ENCODE measurements at places on chromosomes 6 and 20.
A peak's percentile ranks its signal among the peaks of the same experiment; 100 is the strongest.

GRCh38 chr6:3310051-3310448 is 51.3 kb downstream of the PSMG4 start:
- no peak for DNase-seq

- DNase-seq, result no peak
These were observed 111.3 kb downstream of the TSHZ2 start for GRCh38 chr20:53083411-53083810.

DNA sequence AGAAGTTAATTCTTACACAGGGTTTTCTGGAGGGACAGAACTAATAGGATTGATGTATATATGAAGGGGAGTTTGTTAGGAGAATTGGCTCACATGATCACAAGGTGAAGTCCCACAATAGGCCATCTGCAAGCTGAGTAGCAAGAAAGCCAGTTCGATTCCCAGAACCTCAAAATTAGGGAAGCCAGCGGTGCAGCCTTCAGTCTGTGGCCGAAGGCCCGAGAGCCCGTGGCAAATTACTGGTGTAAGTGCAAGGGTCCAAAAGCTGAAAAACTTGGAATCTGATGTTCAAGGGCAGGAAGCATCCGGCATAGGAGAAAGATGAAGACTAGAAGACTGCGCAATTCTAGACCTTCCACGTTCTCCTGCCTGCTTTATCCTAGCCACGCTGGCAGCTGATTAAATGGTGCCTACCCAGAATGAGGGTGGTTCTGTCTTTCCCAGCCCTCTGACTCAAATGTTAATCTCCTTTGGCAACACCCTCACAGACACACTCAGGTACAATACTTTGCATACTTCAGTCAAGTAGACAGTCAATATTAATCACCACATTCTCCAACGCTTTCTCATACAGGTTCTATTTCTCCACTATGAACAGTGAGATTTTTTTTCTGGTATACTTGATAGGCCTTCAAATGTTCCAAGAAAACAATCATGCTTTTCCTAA is 357.0 kb downstream of the LAMA2 start:
- no peak for DNase-seq

- no peak for DNase-seq
These were observed 135.4 kb upstream of the AKIRIN2 start for GRCh38 chr6:87837444-87837843.

DNA sequence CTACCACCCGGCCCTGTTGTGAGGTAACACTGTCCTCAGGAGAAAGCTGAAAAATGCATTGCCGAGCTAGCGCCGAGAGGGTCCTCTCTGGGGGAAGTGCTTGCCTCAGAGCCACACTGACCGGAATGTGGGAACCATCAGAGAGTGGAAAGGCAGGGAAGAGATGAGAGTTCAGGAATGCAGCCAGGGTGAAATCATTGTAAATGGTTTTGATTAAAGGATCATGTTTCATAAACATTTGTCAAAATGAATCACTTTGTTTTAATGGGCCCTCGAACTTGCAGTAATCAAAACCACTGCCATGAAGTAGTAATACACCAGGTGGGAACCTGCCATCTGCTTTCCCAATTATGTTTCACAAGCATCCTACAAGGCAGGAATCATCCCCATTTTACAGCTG is 16.9 kb upstream of the IL17F start:
- no peak for DNase-seq

- peak; percentile 36 for DNase-seq
These were observed 968 bp downstream of the PHF3 start for GRCh38 chr6:63636518-63637021.

GRCh38 chr6:142030115-142030619 is 102.6 kb upstream of the GJE1 start:
- peak; percentile 50 for DNase-seq

- peak; percentile 23 for DNase-seq
These were observed 130.0 kb upstream of the UST start for GRCh38 chr6:148616841-148617240.

GRCh38 chr6:112482373-112482772 is 135.2 kb downstream of the RFPL4B start:
- DNase-seq, result no peak

- peak; percentile 8 for DNase-seq
These were observed 24.0 kb upstream of the NPBWR2 start for GRCh38 chr20:64131406-64131805.

DNA sequence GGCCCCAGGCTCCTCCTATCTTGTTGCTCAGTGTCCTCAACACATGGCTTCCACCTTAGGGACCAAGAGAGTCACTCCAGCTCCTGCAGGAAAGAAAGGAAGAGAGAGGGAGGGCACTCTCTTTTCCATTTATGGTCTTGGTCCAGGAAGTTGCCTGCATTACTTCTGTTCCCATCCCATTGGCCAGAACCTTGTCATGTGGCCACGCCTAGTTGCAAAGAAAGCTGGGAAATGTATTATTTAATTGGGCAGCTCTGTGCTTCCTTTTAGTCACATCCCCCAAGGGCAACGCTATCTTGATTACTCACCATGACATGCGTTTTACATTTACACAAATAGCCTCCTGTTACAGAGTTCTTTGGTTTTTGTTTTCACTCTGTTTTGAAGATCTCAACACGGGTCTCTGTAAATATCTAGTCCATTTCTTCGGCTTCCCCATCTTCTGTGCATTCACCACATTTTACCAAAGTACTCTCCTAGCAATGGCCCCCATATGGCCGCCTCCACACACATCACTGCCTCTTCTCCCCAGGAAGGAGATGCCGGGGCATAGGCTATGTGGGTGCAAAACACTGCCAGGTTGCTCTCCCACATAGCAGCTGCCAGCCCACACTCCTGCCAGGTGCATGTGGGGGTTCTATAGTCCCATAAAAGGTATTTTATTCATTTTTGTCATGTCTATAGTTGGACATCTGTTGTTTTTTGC is 35.7 kb upstream of the ZMYND8 start:
- DNase-seq, result peak; percentile 95

DNA sequence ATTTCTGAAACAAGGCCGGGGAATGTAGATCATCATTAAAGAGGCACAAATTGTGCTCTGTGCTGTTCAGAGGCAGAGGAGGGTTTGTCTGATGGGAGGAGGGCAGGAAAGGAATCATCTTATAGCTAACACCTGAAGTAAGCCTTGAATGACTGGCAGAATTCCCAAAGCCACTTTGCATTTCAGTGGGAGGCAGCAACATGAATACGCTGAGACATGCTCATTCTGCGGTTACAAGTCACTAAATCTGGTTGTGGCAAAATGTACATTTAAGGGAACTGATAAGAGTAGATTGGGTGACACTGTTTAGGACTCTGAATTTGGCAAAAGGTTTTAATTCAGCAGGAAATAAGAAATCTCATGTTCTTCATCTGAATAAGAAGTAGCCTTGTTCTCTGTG is 4.4 kb upstream of the COL19A1 start:
- no peak for DNase-seq
